Activated T-cell treated with anti-CD3 and anti-CD28 coated beads for 4 hours (primary cell): ENCODE measurements at places on chromosomes 4 and X.
A peak's percentile ranks its signal among the peaks of the same experiment; 100 is the strongest.

GRCh38 chr4:176400816-176401461 lies 81.2 kb downstream of the SPCS3 start:
- no peak for DNase-seq

- no peak for DNase-seq
These were observed 71.1 kb downstream of the MID1 start for GRCh38 chrX:10549280-10549679.

DNA sequence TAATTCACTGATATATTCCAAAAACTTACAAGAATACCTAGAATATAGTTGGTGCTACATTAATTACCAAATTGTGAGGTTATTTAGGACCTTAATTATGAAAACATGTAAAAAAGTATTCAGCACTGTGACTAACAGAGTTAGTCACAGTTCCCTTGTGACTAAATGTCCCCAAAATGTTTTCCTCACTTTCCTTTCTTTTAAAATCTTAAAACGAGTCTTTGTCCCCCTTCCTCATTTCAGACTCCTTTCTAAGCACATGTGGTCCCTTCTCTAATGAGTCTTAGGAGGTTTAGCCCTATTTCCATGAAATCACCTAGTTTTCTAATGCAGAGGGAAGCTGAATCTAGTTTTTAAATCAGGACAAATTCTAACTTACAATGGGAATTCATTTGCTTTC lies 175.0 kb downstream of the PPP3CA start:
- DNase-seq: no peak

- no peak for DNase-seq
These were observed 31.0 kb downstream of the ALPK1 start for GRCh38 chr4:112327965-112328733.

DNA sequence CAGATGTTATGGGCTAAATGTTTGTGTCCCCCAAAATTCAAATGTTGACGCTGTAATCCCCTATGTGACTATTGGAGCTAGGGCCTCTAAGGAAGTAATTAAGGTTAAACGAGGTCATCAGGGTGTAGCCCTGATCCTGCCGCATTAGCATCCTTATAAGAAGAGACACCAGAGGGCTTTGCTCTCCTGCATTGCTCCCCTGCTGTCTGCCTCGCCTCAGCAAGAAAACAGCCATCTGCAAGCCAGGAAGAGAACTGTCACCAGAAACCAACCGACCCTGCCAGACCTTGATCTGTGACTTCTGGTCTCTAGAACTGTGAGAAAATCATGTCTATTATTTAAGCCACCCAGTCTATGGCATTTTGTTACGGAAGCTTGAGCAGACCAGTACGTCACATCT lies 331.9 kb downstream of the DCTD start:
- DNase-seq: no peak

GRCh38 chr4:61336916-61337315 lies 136.8 kb downstream of the ADGRL3 start:
- no peak for DNase-seq

GRCh38 chrX:48179691-48180090 lies 16.9 kb downstream of the SSX5 start:
- DNase-seq: no peak

DNA sequence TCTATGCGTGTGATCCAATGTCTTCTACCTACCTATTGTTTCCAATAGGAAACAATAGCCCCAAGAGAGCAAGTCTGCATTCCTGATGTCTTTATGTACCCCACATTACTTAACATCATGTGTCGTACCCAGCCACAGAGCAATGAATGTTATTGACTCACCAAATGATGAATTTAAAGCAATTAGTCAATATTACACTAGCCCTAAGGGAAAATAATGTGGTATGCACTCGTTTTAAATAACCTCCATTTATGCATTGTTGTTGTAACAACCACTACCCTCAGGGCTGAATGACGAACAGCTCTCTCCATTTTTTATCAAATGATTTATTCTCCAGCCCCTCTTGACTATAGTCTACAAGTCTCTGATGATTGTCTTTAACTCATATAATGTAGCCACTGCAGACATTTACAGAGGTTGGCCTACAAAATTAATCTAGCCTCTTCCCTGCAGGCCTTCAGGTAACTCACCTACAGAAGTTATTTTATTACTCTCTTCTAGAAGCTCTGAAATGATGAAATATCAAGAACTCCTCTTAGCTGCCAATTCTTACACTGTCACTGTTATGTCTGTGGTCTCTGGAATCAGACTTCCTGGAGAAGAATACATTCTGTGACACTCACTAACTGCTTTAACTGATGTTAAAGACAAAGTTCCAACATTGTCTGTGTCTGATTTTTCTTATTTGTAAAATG lies 601.7 kb upstream of the GRIA3 start:
- no peak for DNase-seq

- no peak for DNase-seq
These were observed 310.2 kb downstream of the FAT4 start for GRCh38 chr4:125624951-125625350.

GRCh38 chrX:68686097-68686977 lies 38.9 kb downstream of the STARD8 start:
- no peak for DNase-seq

- no peak for DNase-seq
These were observed 1381.5 kb upstream of the ADGRL3 start for GRCh38 chr4:59818656-59819055.

GRCh38 chrX:50202539-50202938 lies 1.7 kb upstream of the AKAP4 start:
- no peak for DNase-seq

GRCh38 chrX:78886550-78886949 lies 58.6 kb upstream of the P2RY10 start:
- DNase-seq: no peak

DNA sequence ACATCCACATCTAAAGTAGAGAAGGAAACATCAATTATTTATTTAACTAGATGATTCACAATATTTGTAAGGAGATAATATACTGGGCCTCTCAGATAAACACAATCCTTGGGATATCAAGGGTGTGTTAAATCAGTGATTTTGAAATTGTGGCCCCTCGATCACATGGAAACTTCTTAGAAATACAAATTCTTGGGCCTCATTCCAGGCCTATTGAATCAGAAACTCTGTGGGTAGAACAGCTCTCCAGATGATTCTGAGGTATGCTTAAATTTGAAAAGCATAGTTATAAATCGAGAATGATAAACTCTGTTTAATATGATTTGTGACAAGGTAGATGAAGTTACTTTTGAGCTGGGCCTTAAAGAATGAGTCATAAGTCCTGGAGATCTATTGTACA lies 64.3 kb upstream of the GPR174 start:
- no peak for DNase-seq

- DNase-seq: no peak
These were observed 94.1 kb downstream of the IL1RAPL2 start for GRCh38 chrX:104660092-104660491.

DNA sequence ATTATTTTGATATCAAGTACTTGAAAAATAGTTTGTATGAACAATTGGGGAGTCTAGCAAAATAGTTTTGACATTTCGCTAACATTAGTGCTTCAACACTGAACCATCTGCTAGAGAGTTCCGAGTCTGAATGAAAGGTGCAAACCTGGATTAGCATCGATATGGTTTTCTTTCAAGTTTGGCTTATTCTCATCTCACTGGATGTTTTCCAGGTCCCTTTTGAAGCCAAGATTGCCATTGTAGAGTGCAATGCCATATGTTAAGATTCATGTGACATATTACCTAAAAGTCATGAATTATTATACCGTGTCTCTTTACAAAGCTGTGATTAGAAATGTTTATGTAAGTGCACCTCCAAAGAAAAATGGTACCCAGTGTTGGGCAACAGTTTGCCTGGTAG lies 36.8 kb upstream of the NAA11 start:
- DNase-seq: no peak

GRCh38 chr4:10074767-10075105 lies 41.9 kb downstream of the WDR1 start:
- DNase-seq: no peak

- no peak for DNase-seq
These were observed 117.0 kb downstream of the SPOCK3 start for GRCh38 chr4:167117273-167117672.

DNA sequence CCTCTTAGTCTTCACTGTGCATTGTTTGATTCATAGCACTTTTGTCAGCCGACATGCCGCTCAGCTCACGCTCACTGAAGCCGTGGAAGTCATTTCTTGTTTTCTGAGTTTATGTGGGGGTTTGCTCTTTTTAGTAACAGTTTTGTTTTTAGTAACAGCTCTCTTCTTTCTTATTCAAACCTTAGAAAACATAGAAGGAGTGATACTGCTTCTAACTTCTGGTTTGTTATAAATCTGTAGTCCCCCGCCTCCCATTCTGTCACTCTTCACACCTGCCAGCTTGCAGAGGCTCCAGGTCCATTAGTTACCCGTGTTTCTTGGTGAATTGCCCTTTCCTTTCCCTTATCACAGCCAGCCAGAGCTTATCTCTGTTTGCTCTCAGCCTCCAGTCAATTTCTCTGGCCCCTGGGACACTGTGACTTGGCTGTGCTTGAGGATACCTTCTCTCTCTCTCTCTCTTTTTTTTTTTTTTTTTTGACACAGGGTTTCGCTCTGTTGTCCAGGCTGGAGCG lies 50.5 kb downstream of the GRK4 start:
- DNase-seq: no peak

GRCh38 chr4:80926446-80926845 lies 104.1 kb upstream of the BMP3 start:
- DNase-seq: no peak

- no peak for DNase-seq
These were observed 32.2 kb upstream of the STX18 start for GRCh38 chr4:4574052-4574451.

GRCh38 chr4:176584031-176584606 lies 208.6 kb downstream of the VEGFC start:
- DNase-seq: no peak

DNA sequence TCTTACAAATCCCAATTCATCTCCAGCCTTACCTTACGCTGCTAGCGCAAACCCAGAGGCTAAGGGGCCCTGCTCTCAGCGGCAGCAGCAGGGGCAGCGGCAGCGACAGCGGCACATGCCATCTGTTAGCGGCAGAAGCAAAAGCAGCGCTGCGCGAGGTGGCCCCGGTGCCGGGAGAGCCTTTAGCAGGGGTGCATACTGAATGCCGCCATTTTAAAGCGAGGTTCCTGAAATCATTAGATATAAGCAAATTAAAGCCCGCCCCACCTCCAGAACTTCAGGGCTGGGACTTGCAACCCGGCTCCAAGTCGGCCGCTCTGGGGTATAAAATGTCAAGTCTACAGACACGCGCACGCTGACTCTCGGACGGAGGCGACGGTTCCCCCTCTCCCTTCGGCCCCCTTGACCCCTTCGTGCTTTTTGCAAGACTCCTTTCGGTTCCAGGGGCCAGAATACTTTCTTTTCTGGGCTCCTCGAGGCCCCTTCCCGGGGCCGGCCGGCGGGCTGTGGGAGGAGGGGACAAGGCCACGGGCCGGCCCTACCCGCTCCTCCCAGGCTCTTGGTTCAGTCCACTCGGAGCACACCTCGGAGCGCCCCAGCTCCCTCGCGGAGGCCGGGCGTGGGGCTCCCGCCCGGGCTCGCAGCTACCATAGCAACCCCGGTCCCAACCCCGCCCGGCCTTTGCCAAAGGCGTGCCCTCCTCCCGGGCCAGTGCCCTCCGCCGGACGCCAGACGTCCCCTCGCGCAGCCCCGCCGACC lies at the start of gene MBNL3:
Gene MBNL3, minus strand, starts transcription at position 220 of the 759 bp plus-strand sequence. CDS start 49,427 bp downstream, outside the sequence.
- peak; percentile 35 for DNase-seq

- no peak for DNase-seq
These were observed 242.8 kb downstream of the PPP3CA start for GRCh38 chr4:101104312-101105052.

- DNase-seq: no peak
These were observed 674 bp downstream of the SH3D19 start for GRCh38 chr4:151324752-151325110.

DNA sequence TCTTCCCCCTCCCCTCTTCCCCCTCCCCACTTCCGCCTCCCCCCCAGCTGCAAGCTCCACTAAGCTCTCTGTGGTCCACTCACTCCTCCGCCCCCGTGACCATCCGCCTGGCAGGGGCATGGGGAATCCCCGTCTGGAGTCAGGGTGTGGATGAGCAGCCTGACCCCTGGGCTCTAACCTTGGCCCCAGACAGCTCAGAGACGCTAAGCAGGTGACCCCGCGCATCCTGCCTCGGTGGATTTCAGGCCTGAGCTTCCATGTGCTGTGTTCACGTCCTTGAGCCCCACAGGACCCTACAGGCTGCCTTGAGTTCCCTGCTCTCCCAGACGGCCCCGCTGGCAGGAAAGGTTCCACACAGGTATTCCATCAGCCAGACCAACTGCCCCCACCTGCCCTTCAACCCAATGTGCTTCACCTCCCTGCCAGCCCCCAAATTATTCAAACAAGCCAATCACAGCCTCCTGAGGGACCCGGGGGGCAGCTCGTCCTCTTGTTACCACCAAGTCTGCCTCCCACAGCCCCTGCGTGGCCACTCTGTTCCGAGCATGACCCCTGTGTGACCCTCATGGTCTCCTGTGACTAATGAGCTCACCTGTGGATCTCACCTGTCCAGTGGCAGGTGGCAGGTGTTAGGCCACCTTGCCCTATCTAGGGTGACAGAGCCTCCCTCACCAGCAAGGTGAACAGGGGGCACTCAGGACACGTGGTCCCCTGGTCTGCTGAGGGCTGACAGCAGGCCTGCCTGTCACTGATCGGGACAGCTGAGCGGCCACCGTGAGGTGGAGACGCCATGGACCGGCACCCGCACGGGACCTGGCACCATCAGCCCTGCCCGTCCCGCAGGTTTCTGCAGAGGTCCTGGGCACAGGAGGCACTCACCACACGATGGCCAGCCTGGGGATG lies 73.2 kb upstream of the MXD4 start:
- no peak for DNase-seq

- no peak for DNase-seq
These were observed 1529.1 kb upstream of the ADGRL3 start for GRCh38 chr4:59671037-59671436.

DNA sequence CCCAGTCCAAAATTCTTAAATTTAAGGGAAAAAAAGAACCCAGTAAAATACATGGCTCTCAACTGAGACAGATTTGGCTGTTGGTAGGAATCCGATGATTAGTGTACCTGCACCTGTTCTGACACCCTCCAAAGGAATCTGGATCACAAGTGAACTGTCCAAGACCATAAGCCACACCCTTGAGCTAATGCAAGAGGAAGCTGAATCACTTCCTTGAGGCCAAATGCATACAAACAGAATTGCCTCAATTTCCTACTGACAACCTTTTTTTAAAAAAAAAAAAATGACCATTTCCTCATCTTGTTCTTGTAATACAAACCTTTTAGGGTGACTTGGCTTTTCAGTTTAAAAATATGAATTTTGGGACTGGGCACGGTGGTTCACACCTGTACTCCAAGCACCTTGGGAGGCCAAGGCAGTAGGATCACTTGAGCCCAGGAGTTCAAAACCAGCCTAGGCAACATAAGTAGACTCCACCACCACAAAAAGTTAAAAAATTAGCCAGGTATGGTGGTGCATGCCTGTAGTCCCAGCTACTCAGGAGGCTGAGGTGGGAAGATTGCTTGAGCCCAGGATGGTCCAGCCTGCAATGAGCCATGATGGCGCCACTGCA lies 10.7 kb upstream of the FBXL5 start:
- no peak for DNase-seq

DNA sequence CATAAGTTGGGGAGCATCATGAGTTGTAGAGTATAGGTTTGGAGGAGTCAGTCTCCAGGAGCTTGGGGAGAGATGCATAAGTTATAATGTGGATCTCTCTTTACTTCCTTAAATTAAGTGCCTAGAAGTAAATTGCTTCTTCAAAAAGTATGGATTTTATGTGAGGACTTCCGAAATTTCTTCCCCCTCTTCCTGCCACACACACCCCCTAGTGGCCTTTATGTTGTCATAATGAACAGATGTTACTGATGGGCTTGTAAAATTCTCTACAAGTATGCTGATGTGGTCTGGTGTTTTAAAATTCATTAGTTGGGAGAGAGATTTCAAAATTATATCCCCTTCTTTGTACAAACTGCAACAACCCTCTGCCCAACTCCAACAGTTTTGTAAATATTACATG lies 2.3 kb upstream of the METTL14 start:
- DNase-seq: no peak
